ENCODE measurements at places on chromosomes 11 and 22.

- no peak for DNase-seq
These were observed 19.9 kb downstream of the EMID1 start for GRCh38 chr22:29225422-29226090.

GRCh38 chr11:70034740-70035365 is 43.3 kb upstream of the ANO1 start:
- no peak for DNase-seq

DNA sequence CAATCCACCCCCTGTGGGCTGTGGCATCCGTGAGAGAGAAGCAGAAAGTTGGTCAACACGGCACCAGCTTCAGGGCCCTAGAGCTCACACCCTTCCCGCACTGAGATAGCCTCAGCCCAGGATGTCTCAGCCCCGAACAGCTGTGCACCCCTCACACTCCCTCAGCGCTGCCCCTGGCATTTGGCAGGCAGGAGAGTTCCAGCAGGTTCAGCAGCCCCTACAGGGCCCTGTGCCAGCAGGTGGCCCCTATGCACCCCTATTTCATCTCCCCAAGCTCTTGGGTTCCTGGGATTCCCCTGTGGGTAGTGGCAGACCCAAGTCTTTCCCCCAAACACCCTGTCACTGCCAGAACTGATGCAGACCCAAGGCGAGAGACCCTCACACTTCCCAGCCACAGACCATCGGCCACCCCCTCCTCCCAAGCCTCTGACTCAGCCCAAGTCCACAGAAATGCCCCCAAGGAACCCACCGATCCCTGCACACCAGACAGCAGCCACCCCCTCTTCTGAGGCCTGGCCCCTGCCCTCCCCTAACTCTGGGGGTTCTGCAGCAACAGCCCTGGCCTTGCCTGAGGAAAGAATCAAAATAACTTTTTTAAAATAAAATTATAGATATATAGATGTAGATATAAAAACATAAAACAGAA is 183.6 kb downstream of the IGLL1 start:
- no peak for DNase-seq

GRCh38 chr11:69130654-69131053 is 25.1 kb upstream of the SMIM38 start:
- DNase-seq: no peak

DNA sequence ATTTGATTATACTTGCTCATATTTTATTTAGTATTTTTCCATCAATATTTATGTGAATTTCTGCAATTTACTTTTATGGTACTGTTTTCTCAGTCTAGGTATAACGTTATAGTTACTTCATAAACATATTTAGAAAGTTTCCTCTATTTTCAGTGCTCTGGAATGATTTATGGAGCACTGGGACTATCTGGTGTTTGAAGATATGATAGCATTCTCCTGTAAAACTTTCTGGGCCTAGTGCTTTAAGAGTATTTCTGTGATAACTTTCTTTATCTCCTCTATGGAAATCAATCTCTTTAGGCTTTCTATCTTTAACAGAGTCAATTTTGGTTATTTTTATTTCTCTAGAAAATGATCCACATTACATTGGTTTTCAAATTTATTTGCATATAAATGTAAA is 85.1 kb downstream of the SOX6 start:
- no peak for DNase-seq

- no peak for DNase-seq
These were observed 333.1 kb downstream of the CTTN start for GRCh38 chr11:70731271-70732022.

DNA sequence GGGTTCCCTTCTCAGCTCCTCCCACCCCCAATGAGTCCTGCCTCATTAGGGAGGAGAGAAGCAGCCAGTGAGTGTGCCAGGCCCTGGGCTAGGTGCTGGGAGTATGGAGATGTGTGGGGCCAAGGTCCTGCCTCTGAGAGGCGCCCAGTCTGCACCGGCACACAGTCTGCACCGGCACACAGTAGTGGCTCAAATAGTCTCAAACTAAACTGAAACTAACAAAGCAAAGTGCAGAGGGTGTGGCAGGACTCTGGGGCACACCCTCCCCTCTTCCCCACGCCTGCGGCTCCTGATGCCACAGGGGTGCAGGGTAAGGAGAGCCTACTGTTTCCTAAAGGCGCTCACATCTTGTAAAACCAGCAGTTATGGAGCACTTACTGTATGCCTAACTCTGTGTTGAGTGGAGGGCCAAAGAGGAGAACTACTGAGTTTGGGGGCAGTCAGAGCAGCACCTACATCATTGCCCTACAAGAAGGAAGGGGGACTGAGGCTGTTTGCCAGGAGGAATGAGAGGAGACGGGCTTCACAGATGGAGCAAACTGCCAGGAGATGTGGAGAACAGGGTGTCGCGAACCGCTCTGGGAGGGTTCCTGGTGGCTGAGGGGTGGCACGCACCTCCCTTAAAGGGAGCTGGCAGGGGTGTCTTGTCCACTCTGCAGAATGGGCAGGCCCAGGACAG is 939 bp upstream of the SH3BP1 start:
- no peak for DNase-seq

DNA sequence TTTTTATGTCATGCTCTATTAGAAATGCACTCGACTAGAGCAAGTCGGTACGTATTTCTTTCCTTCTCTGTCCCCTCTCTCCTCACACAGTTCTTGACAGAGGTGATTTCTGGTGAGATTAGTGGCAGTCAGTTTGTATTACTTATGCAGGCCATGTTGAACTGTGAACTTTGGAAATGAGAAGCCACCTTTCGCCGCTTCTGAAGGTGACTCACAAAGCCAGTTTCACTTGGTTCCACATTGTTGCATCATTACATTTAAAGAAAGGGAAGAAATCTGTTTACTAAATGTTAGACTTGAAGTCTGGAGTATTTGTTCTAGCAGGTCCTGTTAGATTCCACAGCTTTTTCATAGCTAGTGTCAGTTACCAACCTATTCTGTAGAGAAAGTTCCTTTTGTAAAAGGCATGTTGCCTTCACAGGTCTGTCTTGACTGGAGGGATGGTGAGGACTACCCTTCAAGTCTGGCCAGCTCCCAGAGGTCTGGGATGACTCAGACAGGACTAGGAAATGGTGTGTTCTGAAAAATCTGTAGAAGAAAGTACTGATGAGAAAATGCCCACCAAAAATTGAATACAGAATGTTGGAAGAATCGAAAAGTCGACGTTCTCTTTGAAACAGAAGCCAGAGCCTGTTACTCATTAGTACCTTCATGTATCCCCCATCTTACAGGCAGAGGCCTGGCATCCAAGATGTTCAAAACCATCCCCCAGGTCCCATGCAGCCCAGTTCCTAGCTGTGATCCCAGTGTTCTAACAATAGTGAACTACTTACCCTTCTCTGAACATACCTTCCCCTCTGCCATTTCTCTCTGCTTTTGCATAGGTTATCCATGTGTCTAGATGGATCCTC is 181.4 kb downstream of the DBX1 start:
- DNase-seq: no peak
